ENCODE measurements at places on chromosomes 6 and 20. TPM values are rescaled to one million over a fixed set of nuclear protein-coding genes. Genes with fewer than 3 reads are reported as not detected.
A peak's percentile ranks its signal among the peaks of the same experiment; 100 is the strongest.

GRCh38 chr6:17842934-17843821, 136.5 kb upstream of the NUP153 start:
- no peaks in the 10 kb centered on the region for H3K27me3 ChIP-seq
- no peaks in the 10 kb centered on the region for H3K4me1 ChIP-seq
- no peak overlapping the region for H3K27ac ChIP-seq

DNA sequence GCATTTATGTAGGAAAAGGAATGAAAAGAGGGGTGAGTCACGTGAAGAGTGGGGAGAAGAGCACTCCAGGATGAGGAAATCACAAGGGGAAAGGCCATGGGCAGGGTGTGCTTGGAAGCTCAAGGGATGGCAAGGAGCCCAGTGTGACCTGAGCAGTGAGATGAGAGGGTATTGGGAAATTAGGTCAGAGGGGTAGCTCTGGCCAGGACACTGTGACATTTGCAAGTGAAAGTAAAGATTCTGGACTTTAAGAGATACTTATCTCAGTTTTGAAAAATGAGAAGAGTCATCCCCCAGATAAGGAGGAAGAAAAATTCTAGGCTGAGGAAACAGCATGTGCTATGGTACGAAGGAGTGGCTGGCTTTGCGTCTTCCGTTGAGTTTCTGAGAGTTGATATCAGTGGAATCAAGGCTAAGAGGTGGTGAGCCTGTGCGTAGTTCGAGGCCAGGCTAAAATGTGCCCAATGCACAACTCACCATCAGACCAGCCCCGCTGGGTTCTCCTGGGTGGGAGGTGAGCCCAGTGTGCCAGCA, 79.9 kb downstream of the GCLC start:
- H3K4me3 ChIP-seq: no peak overlapping the region
- H3K4me1 ChIP-seq: no peaks in the 10 kb centered on the region
- no peaks in the 10 kb centered on the region for H3K36me3 ChIP-seq
- peak; percentile 13 for DNase-seq
- H3K27me3 ChIP-seq: no peaks in the 10 kb centered on the region
- no peak overlapping the region for H3K27ac ChIP-seq

DNA sequence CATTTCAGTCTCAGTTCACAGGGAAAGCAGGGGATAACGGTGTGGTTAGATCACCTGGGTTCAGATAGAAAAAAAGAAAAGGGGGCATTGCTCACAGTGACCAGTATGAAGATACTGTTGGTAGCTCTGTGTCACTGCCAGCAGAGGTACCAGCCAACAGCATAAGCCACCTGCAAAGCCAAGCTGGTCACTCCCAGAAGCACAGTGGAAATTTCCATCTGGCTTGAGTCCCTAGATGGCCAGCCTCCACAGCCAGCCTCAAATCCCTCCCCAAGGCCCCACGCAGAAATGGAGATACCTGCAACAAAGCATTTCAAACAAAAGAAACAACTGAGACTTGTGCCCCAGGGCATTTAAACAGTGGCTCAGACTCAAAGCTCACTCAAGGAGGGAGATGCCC, 11.6 kb downstream of the DEFB127 start:
- no peak overlapping the region for H3K4me3 ChIP-seq
- H3K27ac ChIP-seq: no peak overlapping the region
- no peaks in the 10 kb centered on the region for H3K36me3 ChIP-seq
- H3K4me1 ChIP-seq: no peaks in the 10 kb centered on the region
- no peaks in the 10 kb centered on the region for H3K27me3 ChIP-seq
- DNase-seq: no peak

DDX43 gene
- 0.37 TPM for polyA plus RNA-seq

MEI4 gene
- not detected for polyA plus RNA-seq
